ENCODE measurements at places on chromosomes 12 and 14.
A peak's percentile ranks its signal among the peaks of the same experiment; 100 is the strongest.

- DNase-seq: peak; percentile 74
Measured at GRCh38 chr14:34368115-34368970, 93.7 kb downstream of the SPTSSA start.

DNA sequence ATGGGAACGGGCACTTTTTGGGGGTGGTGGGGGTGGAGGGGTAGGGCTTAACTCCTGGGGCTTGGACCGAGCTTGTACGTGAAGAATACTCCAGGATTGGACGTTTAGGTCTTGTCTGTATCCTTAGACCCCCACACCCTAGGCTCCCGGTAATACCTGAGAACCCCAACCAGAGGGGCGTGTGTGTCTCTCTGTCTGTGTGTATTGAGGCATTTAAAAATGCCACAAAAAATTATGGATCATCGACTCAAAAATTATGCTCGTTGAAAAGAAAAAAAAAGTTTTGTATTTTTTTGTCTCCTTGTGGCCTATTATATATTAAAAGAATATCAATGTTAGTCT lies 459 bp downstream of the PPFIBP1 start:
- no peak for DNase-seq

DNA sequence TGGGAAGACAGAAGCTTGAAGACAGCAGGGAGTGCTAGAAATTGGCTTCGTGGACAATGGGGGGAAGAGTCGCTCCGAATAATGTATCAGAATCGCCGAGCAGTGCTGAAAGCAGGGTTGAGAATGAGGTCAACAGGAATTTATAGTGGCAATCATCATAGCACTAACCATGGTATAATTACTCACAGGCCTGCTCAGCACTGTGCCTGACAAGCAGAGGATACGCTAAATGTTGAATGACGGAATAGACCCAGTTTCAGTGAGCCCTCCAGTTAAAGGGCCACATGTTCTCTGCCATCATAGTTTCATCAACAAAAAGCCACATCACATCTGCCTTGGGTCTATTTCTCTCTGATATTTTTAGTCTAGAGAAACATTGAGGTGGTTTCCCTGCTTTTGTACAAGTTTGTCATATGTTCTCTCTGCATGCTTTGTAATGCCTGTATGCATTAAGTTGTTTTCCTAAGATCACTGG lies 130.3 kb upstream of the EGLN3 start:
- DNase-seq: no peak

DNA sequence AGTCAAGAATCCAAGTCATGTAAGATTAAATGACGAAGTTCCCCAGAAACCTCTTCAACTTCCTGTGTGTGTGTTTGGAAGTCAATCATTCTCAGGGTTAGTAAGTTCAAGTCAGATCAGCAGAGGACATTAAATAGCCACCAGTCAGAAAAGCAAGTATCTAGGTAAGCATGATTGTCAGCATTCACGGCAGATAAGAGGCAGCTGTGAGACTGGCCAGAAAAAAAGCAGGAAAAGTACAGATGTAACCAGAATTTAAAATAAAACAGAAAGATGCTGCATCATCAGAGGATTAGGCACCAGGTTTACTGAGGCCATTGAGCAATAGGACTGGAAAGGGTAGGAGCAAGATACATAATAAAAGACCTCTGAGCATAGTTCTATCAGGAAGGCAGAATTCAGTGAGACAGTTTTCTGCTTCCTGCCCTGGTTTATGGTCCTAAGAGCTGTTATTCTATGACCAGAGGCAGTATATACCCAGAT lies 606.9 kb downstream of the FSCB start:
- no peak for DNase-seq

DNA sequence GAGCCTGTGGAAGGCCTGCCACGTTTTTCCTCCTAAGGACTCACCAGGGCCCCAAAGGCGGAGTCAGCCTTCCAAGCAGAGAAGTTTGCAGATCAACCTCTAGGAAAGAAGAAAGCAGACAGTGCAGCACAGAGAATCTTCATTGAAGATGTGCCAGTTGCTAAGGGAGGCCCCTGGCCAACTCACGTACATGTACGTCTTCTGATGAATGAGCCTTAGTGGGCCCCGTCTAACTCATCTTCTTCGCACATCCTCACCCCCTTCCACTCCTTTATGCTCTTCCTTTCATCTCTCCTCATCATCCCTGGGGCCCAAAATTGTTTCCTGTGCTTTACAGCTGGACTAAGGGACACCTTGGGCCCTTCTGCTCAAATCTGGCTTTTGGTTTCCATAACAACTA lies 703.0 kb upstream of the TBX3 start:
- no peak for DNase-seq

GRCh38 chr14:52318826-52319645 lies 4.9 kb downstream of the PTGER2 start:
- DNase-seq: peak; percentile 73

GRCh38 chr14:92880851-92881250 lies 42.1 kb upstream of the CHGA start:
- peak; percentile 45 for DNase-seq

DNA sequence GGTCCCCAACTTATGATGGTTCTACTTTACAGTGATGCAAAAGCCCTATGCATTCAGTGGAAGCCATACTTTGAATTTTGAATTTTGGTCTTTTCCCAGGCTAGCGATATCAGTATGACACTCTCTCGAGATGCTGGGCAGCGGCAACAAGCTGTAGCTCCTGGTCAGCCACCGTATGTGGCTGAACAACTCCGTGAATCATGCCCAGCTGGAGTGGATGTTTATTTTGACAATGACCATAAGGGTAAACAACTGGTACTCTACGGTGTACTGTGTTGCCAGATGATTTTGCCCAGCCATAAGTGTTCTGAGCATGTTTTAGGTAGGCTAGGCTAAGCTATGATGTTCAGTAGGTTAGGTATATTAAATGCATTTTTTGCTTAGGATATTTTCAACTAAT lies 8.2 kb upstream of the ZNF410 start:
- DNase-seq: no peak

- DNase-seq: no peak
Measured at GRCh38 chr14:55075628-55076175, 24.3 kb downstream of the MAPK1IP1L start.

GRCh38 chr12:94922561-94922960 lies 80.9 kb downstream of the NDUFA12 start:
- DNase-seq: no peak

- DNase-seq: peak; percentile 61
Measured at GRCh38 chr12:10395390-10395998, 5.7 kb upstream of the KLRK1 start.

DNA sequence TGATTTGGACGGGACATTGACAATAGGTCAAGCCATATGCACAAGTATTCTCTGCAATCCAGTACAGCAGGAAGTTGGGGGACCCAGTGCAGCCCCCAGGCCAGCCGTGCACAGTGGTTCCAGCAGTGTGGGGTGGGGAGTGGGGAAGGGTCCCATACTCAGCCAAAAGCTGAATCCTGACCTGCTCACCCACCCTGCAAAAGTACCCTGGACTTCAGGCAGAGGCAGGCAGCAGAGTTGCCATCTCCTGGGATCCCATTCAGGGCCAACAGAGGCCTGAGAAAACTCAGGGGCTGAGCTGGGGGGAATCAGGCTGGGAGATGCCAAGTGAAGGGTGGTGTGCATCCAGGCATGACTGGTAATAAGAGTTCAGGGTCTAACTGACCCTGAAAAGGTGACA lies 83.9 kb downstream of the ALG10 start:
- no peak for DNase-seq

GRCh38 chr14:51479584-51480325 lies 172.0 kb upstream of the FRMD6 start:
- DNase-seq: no peak

DNA sequence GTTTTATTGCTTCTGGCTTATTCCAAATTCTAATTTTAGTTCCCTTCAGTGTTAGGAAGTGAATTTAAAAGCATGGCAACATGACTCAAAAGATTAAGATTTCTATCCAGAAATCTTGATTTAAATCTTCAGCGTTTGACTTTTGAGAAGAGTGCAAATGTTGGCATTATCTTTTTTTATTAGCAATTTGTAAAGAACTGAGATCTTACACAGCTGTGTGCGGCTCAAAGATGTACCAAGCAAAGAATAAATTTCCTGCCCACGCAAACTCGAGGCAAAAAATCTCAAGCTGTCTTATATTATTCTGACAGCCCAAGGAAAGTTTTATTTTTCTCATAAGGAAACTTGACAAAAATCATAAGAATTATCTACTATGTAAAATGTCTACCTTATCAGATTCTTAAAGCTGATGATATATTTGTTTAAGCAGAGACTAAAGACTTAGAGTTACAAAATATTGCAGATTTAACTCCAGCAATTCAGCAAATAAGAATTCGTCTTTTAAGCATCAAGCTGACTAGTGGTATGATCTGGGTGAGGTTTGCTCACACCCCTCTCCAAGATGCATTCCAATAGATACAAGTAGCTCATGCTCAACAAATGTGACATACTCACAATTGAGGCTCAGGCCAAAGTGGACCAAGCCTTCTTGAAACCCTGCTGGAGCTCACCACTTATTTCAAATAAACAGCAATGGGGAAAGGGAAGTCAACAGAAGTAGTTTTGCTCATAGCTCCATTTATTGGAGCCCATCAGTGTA lies 47.4 kb upstream of the POC1B start:
- DNase-seq: no peak

DNA sequence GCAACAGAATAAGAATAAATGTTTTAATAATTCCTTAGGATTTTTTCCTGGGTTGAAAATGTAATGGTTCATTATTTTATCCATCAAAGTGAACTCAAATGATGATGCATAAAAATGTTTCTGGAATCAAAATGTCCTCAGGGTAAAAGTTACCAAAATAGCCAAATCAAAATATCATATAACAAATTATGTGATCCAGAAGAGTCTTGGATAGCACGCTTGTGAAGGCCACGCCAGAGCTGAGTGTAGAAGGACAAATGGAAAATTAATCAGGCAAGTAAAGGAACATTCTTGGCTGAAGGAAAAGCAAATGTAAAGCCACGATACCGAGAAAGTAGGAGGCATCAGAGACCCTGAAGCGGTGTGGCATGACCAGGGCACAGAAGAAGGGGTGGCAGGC lies 169.2 kb downstream of the CAPZA3 start:
- DNase-seq: no peak

- DNase-seq: no peak
Measured at GRCh38 chr12:117114784-117115183, 15.6 kb upstream of the TESC start.

- DNase-seq: peak; percentile 4
Measured at GRCh38 chr14:54001189-54001878, 44.7 kb upstream of the BMP4 start.

DNA sequence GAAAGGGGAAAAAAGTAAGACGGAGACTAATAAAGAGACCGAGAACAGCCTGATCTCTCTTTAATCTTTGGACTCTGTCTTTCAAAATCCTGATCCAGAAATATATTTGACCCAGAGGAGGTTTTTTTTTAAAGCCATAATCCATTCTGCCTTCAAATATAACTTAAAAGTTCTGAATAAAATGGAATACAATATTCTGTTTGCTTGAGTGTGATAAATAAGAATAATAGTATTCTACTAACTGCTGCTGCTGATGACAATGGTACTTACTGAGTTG lies 1196.0 kb downstream of the GALC start:
- DNase-seq: no peak

DNA sequence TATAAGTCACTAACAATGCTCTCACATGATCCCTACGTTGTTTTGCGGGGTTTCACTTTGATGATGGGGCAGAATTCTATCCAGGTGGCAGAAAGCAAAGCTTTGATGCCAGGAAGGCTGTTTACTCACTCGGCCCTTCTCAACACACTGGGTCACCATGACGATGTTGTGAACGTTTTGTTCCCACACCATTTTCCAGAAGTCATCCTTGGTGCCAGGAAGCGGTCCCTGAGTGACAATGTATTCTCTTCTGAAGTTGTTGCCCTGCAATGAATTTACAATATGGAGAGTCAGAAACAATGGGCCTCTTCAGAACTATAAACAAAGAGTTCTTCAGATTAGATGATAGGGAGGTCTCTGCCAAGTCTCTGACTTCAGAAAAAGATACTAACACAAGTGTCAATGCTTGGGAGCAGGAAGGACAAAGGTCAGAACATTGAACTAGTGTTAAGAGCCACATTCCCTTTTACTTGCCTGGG lies 101.3 kb downstream of the PTPRB start:
- DNase-seq: no peak

GRCh38 chr14:37655418-37655817 lies 60.0 kb downstream of the TTC6 start:
- DNase-seq: no peak

DNA sequence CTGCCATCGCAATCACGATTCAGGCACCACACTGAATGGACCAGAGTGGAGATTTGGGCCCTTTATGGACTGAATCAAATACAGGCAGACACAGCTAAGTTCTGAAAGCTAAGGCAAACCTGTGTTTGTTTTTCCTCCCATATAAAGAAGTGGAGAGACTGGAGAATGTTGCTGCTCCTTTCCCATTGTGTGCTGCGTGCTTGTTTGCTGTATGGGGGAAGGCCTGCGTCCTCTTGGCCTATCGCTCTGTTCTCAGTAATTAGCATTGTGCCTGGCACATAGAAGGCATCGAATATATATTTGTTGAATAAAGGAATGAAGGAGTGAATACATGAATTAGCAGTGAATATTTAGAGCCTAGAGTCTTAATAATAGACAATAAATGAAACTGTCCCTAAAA lies 12.4 kb downstream of the ST8SIA1 start:
- no peak for DNase-seq

DNA sequence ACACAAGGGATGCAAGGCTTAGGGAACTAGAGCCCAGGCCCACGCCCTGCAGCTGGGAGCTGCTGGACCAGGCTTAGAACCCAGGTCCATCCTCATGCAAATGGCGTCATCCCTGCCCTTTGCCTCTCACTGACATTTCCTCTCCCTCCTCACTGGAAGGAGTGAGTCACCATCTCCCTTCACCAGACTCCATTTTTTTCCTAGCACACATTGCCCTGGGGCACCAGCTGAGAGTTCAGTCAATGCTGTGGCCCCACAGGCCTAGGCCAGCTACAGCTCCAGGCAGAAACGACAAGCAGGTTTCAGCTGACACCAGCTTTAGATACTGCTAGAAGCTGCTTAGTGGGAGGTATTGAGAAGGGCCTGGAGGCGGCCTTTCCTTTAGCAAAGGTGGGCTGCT lies 98.9 kb downstream of the RIMBP2 start:
- no peak for DNase-seq

- peak; percentile 37 for DNase-seq
Measured at GRCh38 chr12:109346920-109347319, 780 bp upstream of the MYO1H start.

- DNase-seq: no peak
Measured at GRCh38 chr12:28930704-28931103, 218.4 kb upstream of the FAR2 start.

DNA sequence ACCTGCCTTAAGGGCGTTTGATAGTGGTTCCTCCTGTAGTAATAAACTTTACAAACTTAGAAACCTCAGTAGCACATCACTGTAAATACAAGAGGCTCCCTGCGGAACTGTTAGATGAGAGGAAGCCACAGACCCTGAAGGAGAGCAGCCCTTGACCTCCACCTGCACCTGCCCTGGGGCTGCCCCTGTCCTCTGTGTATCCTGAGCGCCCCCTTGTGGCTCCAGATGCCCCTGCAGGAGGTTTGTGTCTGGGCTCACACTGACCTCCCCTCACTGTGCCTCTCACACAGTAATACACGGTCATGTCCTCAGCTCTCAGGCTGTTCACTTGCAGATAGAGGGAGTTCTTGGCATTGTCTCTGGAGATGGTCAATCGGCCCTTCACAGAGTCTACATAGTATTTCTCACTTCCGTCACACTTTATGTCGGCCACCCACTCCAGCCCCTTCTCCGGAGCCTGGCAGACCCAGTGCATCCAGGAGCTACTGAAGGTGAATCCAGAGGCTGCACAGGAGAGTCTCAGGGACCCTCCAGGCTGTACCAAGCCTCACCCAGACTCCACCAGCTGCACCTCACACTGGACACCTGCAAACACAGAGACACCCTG lies 1059.8 kb downstream of the TMEM121 start:
- DNase-seq: peak; percentile 77

GRCh38 chr12:100717733-100718067 lies 76.9 kb upstream of the ANO4 start:
- no peak for DNase-seq
